ENCODE measurements at places on chromosomes 7 and 10.
A peak's percentile ranks its signal among the peaks of the same experiment; 100 is the strongest.

DNA sequence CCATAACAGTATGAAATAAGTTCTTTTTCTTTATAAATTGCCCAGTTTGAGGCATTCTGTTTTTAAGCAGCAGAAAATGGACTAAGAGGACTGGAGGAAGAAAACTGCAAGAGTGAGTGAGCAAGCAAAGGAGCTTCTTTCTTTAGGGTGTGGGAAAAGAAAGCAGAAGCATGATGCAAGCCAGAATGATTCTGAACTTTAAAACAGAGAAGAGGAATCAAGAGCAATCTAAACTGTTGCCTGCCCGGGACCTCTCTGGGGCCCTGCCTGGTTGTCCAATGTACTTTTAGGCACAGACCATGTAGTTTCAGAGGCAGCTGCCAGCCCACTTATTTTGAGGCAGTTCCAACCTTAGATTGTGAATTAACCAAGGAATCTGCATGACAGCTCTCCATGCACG, 186.3 kb downstream of the PLPP4 start:
- H3K4me3 ChIP-seq, result no peak overlapping the region
- peaks cover 64% of the 10 kb centered on the region for H3K27me3 ChIP-seq
- no peak overlapping the region for H3K27ac ChIP-seq
- DNase-seq, result no peak

GRCh38 chr10:79407811-79408795, 37.3 kb downstream of the ZCCHC24 start:
- H3K4me1 ChIP-seq, result peaks cover 11% of the 10 kb centered on the region
- peaks cover 13% of the 10 kb centered on the region for H3K27me3 ChIP-seq
- no peak overlapping the region for H3K4me3 ChIP-seq
- no peak overlapping the region for H3K27ac ChIP-seq
- H3K36me3 ChIP-seq, result no peaks in the 10 kb centered on the region

- no peak overlapping the region for H3K4me3 ChIP-seq
- peak; percentile 18 for DNase-seq
- H3K27ac ChIP-seq, result no peak overlapping the region
- no peaks in the 10 kb centered on the region for H3K27me3 ChIP-seq
- H3K36me3 ChIP-seq, result no peaks in the 10 kb centered on the region
These were observed 12.6 kb downstream of the DHX32 start for GRCh38 chr10:125868372-125868975.

DNA sequence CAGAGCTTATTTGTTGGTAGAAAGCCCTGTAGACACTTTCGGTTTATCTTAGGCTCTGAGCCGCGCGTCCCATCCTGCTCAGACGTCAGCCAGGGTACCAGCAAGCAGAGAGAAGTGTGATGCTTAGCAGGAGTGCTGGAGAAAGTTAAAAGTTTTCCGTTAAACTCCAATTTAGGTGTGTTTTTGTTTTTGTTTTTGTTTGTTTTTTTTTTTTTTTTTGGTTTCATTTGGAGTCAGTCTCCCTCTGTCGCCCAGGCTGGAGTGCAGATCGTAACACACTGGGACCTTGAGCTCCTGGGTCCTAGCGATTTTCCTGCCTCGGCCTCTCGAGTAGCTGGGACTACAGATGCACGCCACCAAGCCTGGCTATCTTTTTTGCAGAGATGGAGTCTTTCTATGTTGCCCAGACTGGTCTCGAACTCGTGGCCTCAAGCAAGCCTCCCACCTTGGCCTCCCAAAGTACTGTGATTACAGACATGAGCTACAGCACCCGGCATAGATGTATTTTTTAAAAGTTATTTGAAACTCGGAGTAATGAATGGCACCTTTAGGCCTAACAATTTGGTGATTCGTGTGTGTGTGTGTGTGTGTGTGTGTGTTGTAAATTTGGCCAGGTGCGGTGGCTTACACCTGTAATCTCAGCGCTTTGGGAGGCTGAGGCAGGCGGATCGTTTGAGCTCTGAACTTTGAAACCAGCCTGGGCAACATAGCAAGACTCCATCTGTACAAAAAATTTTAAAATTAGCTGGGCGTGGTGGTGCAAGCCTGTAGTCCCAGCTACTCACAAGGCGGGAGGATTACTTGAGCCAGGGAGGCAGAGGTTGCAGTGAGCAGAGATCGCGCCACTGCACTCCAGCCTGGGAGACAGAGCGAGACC, 1.3 kb upstream of the HIP1 start:
- peaks cover 11% of the 10 kb centered on the region for H3K4me1 ChIP-seq
- peaks cover 12% of the 10 kb centered on the region for H3K27me3 ChIP-seq
- H3K27ac ChIP-seq, result peak overlapping the region; percentile 19
- H3K4me3 ChIP-seq, result peak overlapping the region; percentile 82
- no peak for DNase-seq

DNA sequence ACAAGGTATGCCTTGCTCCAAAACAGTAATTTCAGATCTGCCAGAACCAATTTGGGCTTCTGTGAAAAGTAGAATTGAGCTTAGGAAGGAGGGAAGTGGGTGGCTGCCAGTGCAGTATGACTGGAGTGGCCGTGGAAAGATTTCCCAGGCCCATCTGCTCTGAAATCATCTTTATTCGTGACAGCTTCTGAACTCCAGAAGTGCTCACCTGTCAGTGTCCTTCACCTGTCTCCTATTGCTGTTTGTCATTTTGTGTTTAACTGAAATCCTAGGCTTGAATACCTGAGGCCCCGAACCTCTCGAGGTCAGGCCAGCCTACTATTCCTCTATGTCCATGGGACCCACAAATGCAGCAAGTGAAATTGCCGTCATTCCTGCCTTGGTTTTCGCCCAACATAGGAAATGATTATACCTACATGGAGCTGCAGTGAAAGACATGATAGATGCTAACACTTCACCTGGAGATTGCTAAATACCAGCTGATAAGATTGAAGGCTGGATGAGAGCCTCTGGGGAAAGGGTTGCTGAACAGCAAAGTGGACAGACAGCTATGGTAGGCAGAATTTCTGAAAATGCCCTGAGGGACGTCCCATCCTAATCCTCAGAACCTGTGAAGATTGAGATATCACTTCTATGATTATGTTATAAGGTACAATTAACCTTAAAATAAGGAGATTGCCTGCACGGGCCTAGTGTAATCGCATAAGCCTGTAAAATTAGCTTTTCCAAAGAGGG, 82.1 kb downstream of the C1GALT1 start:
- no peak for DNase-seq
- H3K4me1 ChIP-seq, result peaks cover 8% of the 10 kb centered on the region
- H3K27ac ChIP-seq, result no peak overlapping the region
- H3K36me3 ChIP-seq, result no peaks in the 10 kb centered on the region
- H3K4me3 ChIP-seq, result no peak overlapping the region

- peaks cover 8% of the 10 kb centered on the region for H3K4me1 ChIP-seq
- H3K36me3 ChIP-seq, result peaks cover 12% of the 10 kb centered on the region
- peaks cover 34% of the 10 kb centered on the region for H3K27me3 ChIP-seq
- H3K4me3 ChIP-seq, result no peak overlapping the region
These were observed 48.9 kb upstream of the KDM7A start for GRCh38 chr7:140225562-140226249.

DNA sequence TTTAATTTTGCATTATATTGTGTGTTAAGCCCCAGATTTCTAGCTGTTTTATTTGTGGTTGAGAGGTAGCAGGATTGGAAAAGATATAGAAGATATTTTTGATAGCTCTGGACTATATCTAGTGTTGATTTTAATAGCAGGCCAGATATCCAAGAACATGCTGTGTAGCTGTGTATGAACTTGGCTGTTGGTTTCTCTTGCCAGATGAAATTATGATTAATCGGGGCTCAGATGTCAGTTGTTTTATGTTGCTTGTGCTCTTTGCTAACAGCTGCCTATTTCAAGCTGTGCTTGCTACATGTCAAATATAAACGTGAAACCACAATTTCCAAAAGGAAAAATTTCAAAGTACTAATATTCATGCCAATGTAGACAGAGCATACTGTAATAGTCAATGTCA, 141.1 kb downstream of the GRM3 start:
- no peaks in the 10 kb centered on the region for H3K27me3 ChIP-seq
- no peak overlapping the region for H3K4me3 ChIP-seq
- no peaks in the 10 kb centered on the region for H3K4me1 ChIP-seq
- DNase-seq, result no peak
- H3K27ac ChIP-seq, result no peak overlapping the region

DNA sequence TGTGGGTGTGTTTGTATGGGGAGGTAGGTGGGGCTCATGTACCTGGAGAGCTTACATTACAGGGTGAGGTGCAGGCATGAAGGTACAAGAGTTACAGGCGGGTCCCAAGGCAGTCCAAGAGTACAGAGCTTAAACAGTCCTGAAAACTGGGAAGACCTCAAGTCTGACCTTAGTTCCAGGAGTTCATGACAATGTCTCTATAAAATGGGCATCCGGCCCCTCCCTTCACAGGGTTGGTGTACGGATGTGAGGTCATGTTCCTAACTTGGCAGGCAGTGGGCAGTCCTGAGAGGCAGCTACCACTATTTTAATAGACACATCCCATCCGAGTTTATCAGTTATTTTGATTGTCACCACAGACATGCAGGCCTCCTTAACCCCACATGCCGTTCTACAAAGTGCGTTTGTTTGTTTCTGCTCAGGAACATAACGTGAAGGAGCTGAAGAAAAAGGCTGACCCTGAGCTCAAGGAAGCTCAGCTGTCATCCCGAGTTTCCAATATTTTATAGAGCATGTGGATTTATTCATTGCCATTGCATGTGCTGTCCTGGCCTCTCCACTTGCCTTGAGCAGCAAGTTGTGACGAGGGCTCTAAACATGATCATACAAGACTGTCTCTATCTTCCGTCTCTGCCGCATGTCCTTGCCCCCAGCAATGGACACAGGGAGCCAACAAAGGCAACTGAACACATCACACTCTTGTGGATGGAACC, 647.5 kb upstream of the IGFBP3 start:
- H3K4me3 ChIP-seq, result peak overlapping the region; percentile 56
- H3K4me1 ChIP-seq, result peaks cover 89% of the 10 kb centered on the region
- H3K27me3 ChIP-seq, result no peaks in the 10 kb centered on the region
- peak overlapping the region; percentile 75 for H3K27ac ChIP-seq
- peaks cover 35% of the 10 kb centered on the region for H3K36me3 ChIP-seq
- peak; percentile 69 for DNase-seq

Measured in Calu3 (cell line).